ENCODE measurements at places on chromosomes 5 and 9.

- DNase-seq = no peak
Measured at GRCh38 chr9:133493428-133493827, 14.5 kb upstream of the SLC2A6 start.

DNA sequence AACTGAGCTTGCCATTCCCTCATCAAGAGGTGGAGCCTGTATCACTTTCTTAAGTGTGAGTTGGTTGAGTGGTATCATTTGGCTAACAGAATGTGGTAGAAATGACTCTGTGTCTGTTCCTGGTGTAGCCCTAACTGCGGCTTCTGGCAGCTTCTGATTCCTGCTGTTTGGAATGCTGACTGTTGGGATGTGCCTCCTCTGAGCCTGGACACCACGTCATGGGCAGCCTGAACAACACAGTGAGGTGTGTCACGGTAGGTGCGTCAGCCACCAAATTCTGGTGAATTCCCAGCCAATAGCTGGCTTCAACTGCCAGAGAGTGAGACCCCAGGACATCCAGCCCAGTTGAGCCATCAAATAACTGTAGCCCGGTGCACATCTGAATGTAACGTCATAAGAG, 6.1 kb upstream of the C9orf152 start:
- no peak for DNase-seq

GRCh38 chr5:160742446-160742845, 109.6 kb downstream of the ATP10B start:
- DNase-seq = no peak

DNA sequence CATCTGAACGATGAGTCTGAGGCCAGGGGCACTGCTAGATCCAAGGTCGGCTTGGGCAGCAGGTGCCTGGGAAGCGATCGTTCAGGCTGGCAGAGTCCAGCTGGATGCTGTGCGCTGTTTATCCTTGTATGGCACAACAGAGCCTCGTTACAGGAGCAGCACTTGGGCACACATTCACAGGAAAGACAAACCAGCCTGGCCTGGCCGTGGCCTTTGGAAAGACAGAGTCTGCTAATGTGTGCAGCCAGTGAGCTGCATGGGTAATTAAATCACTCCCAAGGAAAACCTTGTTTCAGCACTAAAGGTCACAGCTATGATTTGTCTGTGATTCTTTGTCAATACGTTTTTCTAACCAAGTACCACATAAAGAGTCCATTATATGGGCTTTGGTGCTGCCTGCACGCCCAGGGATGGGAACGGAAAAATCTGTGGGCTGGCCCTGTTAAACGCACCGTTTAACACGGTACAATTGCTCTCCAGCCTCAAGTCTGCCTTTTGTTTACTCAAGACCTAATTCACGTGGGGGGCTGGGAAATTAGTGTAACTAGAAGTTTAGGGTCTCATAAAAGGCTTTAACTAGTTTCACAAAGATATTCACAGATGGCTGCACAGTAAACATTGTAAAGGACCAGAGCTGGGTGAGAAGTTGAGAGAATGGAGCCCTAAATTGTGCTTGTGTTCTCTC, 509.3 kb downstream of the KDM4C start:
- DNase-seq = no peak

DNA sequence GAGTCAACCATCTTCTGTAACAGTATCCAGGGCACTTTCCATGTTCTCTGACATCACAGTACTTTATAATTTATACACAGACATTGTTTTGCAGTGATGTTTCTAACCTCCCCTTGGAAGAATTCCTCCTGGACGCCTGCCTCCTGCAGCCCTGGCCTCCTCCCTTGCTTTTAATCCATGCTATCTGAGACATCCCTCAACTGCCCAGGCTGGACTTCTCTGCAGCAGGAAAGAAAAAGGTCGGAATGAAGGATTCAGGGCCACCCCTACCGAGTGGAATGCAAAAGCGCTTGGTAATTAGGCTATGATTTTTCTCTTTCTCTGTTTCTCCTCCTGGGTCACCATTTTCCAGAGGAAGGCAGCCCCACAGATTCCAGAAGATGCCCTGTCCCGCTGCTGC, 47.0 kb upstream of the SHC3 start:
- DNase-seq = no peak

GRCh38 chr5:61790678-61791077, 458.6 kb downstream of the ZSWIM6 start:
- DNase-seq = no peak

DNA sequence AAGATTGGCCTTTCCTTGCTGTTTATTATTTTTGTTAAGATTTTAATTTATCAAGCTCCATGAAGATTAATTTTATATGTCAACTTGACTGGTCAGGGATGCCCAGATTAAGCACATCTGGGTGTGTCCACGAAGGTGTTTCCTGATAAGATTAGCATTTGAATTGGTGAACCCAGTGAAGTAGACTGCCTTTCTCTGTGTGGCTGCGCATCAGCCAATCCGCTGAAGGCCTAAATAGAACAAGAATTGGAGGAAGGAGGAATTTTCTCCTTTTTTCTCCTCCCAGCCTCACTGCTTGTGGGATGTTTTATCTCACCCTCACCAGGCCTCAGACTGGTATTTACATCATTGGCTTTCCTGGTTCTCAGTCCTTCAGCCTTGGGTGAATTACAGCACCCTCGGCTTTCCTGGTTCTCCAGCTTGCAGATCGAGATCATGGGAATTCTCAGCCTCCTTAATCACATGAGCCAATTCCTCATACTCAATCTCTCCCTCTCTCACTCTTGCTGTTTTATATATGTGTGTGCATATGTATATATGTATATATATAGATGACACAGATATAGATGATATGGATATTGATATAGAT, 135.4 kb upstream of the SPEF2 start:
- DNase-seq = no peak

GRCh38 chr9:95726756-95727155, 148.7 kb upstream of the ERCC6L2 start:
- no peak for DNase-seq

DNA sequence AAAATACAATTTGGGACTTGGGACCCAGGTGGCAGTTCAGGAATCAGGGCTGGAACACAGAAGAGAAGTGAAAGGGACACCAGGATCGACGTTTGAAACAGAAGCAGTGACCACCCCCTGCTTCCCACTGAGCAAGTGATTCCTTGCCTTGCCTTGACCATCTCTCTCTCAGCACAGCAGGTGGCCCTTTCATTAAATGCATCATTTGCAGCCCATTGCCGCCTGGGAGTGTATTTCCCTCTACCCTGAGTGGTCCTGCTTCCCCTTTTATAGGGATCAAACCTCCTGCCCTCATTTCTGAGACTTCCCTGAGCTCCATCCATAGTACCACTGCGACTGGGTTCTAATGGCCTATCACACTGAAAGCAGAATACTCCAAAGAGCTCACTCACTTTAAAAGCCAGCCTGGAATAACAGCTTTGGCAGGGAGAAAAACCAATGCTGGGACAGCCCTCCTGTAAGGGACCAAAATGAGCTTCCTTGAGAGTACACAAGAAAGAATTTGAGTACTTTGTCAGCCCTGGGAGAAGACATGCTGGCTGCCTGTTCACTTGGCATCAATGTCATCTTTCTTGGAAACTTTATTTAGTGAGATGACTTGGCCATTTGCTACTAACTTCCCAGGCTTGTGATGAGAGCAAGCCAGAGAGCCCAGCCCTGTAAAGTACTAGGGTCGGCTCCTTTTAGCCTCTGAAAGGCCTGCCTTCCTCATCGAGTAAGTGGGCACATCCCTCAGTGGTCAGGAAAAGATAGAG, 149.7 kb downstream of the SLIT3 start:
- DNase-seq = no peak

DNA sequence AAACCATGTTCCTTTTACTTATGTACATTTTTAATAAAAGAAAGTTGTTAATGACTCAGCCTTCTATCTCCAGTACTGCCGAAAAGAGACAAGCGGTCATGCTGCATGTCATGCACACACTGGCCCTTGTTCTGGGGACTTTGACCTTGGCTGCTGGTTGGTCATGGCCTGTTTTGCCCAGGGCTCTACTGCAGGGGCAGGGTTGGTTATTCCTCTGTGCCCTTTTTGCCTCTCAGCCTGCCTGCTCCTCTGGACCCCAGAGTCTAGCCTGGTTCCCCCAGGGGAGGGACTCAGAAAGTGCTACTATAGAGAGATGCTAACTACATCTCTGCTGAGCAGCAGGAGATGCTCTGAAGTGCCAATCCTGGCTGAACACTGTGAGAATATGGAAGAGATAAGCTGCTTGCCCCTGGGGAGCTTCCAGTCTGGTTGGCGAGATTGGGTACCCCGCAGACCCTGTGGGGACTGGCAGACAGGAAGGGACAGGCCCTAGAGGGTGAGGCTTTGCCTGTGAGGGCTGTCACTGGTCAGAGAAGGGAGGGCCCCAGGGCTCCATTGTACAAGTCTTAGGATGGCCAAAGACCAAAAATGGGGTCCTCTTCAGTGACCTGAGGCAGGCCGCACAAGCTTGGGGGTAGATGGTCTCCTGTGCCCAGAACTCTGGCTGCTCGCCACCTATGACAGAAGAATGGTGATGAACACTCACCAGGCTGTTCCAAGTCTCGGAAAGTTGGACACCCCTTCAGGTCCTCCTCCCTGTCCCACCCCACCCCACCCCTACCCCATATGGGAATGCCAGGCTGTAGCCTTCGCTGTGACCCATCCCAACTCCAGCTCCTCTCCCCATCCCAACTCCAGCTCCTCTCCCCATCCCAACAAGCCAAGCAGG, 14.3 kb downstream of the IRF1 start:
- no peak for DNase-seq

DNA sequence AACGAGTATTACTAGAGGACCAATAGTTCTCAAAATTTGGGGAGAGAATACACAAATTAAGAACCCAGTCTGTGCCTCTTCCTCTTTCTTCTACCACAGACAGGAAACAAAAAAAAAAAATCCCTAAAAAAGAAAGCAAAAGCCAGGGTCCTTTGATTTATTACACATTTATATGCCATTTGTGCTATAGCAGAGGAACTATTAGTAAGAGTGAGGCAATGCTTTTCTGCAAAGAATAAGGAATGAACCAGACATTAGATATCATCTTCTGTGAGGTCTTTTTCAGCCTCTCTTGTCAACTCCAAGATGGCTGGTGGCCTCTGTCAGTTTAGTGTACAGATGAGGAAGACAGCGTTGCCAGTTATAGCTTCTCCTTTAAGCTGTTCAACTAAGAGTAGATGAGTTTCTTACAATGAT, 127.6 kb downstream of the RFX3 start:
- no peak for DNase-seq

DNA sequence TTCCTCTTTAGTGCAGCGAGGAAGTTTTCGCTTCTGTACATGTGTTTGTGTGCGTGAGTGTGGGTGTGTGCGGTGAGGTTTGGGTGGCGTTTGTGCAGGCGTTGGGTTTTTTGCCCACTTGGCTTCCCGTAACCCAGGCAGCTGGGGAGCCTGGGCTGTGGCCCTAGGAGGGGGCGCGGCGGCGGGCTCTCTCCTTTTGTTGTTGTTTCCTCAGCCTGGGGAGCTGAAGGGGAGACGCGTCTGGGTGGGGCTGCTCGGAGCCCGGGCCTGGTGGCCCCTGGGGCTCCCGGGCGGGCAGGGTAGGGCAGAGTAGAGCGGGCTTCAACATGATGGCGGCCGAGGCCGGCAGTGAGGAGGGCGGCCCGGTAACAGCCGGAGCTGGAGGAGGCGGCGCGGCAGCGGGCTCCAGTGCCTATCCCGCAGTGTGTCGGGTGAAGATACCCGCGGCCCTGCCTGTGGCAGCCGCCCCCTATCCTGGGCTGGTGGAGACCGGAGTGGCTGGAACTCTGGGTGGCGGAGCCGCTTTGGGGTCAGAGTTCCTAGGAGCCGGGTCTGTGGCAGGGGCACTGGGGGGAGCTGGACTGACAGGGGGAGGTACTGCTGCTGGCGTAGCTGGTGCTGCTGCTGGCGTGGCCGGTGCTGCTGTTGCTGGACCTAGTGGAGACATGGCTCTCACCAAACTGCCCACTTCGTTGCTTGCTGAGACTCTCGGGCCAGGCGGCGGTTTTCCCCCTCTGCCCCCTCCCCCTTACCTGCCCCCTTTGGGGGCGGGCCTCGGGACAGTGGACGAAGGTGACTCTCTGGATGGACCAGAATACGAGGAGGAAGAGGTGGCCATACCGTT, 665 bp downstream of the RASA1 start:
- peak; percentile 63 for DNase-seq

GRCh38 chr9:93963969-93964368, 8.8 kb upstream of the BARX1 start:
- no peak for DNase-seq

GRCh38 chr9:71681104-71681707, 87.1 kb downstream of the CEMIP2 start:
- DNase-seq = no peak

Data from ovary (tissue), 10 donors.